ENCODE measurements at places on chromosomes 7 and 10. TPM values are rescaled to one million over a fixed set of nuclear protein-coding genes. Genes with fewer than 3 reads are reported as not detected.

GRCh38 chr7:142753366-142753765, 4.1 kb downstream of the PRSS1 start:
- no peak overlapping the region for H3K27ac ChIP-seq
- DNase-seq, result no peak
- no peak overlapping the region for H3K4me3 ChIP-seq
- no peaks in the 10 kb centered on the region for H3K36me3 ChIP-seq
- no peaks in the 10 kb centered on the region for H3K4me1 ChIP-seq
- no peaks in the 10 kb centered on the region for H3K27me3 ChIP-seq

DNA sequence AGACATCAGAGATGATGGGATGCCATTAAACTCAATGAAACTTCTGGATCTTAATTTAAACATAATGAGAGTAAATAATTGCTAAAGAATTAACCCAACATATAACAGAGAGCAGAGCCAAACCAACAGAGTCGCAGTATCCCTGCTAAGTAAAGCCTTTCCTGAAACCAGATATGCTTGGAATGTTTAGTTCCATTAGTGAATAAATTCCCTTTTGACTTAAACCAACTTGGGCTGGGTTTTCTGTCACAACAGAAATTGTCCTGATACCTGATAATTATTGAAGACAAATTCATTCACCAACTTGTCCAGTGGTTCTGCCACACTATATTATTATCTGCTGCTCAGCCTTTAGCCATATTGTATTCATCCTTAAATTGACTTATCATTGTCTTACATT, 286.7 kb downstream of the FZD1 start:
- H3K36me3 ChIP-seq, result no peaks in the 10 kb centered on the region
- H3K27me3 ChIP-seq, result 0 out of 2 replicates have a peak, but pooled peaks cover 5% of the 10 kb centered on the region
- no peak for DNase-seq
- no peak overlapping the region for H3K4me3 ChIP-seq
- peaks cover 13% of the 10 kb centered on the region for H3K4me1 ChIP-seq

Gene CH25H
- 34.9 TPM for total RNA-seq

- no peak overlapping the region for H3K4me3 ChIP-seq
- no peaks in the 10 kb centered on the region for H3K36me3 ChIP-seq
- no peaks in the 10 kb centered on the region for H3K4me1 ChIP-seq
- DNase-seq, result no peak
- H3K27ac ChIP-seq, result no peak overlapping the region
Measured at GRCh38 chr7:56605146-56605545, 488.9 kb upstream of the NUPR2 start.

DNA sequence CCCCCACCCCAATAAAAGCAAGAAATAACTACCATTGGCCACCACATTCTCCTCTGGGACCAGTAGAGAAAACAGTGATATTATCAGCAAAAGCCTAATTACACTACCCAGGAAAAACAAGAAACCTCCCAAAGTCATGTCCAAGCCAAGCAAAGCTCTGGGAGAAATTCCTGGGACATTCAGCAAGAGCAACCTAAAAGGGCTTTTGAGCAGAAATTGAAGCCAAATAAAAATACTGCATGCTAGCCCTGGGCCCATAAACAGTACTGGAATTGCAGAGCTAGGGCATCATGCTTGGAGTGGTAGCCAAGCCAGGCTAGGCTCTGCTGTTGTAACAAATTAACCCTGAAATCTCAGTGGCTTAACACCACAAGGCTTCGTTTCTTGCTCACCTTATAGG, 347.9 kb downstream of the LRMDA start:
- peaks cover 21% of the 10 kb centered on the region for H3K27me3 ChIP-seq
- no peak overlapping the region for H3K27ac ChIP-seq
- peaks cover 6% of the 10 kb centered on the region for H3K4me1 ChIP-seq
- no peaks in the 10 kb centered on the region for H3K36me3 ChIP-seq
- H3K4me3 ChIP-seq, result no peak overlapping the region

- no peak for DNase-seq
- H3K4me1 ChIP-seq, result no peaks in the 10 kb centered on the region
- no peak overlapping the region for H3K27ac ChIP-seq
- H3K36me3 ChIP-seq, result no peaks in the 10 kb centered on the region
- no peak overlapping the region for H3K4me3 ChIP-seq
Measured at GRCh38 chr10:124222318-124222987, 129.1 kb upstream of the CHST15 start.

Gene SCIN
- total RNA-seq, result 0.32 TPM

Gene NYAP1
- not detected for total RNA-seq

GRCh38 chr10:79397575-79398303, 47.7 kb downstream of the ZCCHC24 start:
- H3K27me3 ChIP-seq, result no peaks in the 10 kb centered on the region
- no peaks in the 10 kb centered on the region for H3K36me3 ChIP-seq
- peaks cover 59% of the 10 kb centered on the region for H3K4me1 ChIP-seq
- no peak overlapping the region for H3K4me3 ChIP-seq
- peak; percentile 90 for DNase-seq
- H3K27ac ChIP-seq, result peak overlapping the region; percentile 99

Gene CDHR1
- total RNA-seq, result not detected

- H3K4me1 ChIP-seq, result peaks cover 15% of the 10 kb centered on the region
- no peak overlapping the region for H3K27ac ChIP-seq
- H3K27me3 ChIP-seq, result no peaks in the 10 kb centered on the region
- no peak for DNase-seq
- no peaks in the 10 kb centered on the region for H3K36me3 ChIP-seq
Measured at GRCh38 chr10:70683601-70683934, 11.3 kb downstream of the ADAMTS14 start.

All from GM23248 (cell line).